ENCODE measurements at places on chromosomes 3 and 15.

DNA sequence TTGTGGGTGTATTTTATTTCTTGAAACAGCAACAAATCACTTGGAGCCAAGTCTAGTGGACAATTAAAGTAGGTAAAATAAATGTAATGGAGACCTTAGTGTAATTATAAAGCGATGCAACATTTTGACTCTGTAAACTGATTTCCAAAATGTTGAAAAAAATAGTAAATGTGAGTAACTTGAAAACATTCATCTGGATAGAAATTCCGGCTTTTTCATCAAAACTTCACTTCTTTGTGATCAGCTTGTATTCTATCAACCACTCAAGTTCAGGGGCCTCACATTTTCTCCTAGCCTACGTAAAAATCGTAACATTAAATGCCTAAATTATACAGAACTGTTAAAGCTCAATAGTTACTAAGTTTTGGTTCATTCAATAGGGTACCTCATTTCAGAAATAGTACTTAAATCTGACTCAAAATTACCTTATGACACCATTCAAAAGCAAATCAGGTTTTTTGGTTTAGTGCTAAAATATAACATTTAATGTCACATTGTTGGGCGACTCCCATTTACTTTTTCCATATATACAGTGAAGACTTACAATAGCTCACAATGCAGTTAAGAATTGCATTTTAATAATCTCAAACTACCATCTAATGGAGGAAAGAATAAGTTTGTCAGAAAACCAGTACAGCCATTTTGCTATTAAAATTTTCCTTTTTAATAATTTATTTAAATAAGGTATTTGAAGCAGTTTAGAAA, 12.7 kb downstream of the CCNL1 start:
- DNase-seq: no peak

- no peak for DNase-seq
Measured at GRCh38 chr15:62951481-62951880, 91.1 kb upstream of the TPM1 start.

- DNase-seq: no peak
Measured at GRCh38 chr3:185225523-185225922, 28.3 kb downstream of the EHHADH start.

DNA sequence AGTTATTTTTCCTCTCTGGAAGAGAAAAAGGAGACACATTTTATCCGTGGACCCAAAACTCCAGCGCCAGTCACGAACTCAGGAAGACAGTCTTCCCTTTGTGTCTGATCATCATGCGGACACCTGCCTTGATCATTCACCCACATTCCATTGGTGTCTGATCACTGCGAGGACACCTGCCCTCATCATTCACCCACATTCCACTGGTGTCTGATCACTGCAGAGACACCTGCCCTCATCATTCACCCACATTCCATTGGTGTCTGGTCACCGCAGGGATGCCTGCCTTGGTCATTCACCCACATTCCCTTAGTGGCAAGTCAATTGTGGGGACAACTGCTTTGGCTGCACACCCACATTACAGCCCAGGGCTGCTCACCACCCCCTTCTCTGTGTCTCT, 148.9 kb downstream of the ROBO1 start:
- no peak for DNase-seq

GRCh38 chr15:94305133-94305532, 73.8 kb downstream of the MCTP2 start:
- DNase-seq: no peak

GRCh38 chr3:3516996-3517395, 282.2 kb upstream of the LRRN1 start:
- no peak for DNase-seq

GRCh38 chr3:182940266-182940808, 40.0 kb downstream of the DCUN1D1 start:
- no peak for DNase-seq

- no peak for DNase-seq
Measured at GRCh38 chr3:99637368-99638111, 854 bp upstream of the COL8A1 start.

GRCh38 chr15:25501828-25502446, 63.1 kb upstream of the UBE3A start:
- DNase-seq: no peak

DNA sequence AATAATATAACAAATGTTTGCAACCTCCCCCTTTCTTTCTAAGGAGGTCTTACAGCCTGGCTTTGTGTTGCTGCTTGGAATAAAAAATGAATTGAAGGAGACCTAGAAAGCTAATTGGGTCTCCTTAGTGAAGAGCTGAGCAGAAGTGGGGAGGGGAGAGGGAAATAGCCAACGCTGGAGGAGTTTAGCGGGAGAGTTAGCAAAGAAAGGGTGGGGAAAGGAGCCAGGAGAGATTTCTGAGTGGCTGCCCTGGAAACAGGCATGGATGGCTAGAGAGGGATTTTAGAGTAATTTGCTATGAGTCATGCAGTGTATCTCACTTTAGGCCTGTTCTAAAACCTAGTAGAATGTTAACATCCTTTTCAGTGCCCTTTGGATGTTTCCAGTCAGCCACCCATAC, 45.2 kb upstream of the PFN2 start:
- DNase-seq: no peak

DNA sequence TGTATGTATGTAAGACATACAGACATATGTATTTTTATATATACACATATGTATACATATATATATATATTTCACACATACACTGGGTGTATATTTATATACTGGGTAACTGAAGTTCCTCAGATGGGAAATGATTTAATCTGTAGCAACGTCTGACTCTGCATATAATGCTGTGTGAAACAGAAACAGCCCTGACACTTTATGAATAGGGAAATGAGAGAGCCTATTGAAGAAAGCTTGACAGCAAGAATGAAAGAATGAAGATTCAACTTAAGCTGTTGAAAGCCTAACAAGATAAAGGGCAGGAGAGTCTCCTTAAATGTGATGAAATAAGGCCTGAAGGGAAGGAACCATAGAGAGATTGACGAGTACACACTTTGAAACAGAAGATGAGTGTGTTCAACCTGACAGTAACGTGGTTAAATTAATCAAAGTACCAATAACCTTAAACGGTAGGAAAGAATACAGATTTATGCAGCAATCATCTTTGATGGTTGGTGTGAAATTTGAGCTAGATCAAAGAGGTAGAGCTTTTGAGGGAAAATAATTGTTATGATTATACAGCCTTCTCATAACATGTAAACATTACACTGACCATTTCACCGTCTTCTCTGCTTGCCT, 169.9 kb downstream of the MECOM start:
- DNase-seq: no peak

- no peak for DNase-seq
Measured at GRCh38 chr3:43769885-43770425, 79.2 kb downstream of the ABHD5 start.

GRCh38 chr3:119652306-119653033, 7.9 kb downstream of the POPDC2 start:
- DNase-seq: no peak

GRCh38 chr3:169410430-169410829, 253.1 kb downstream of the MECOM start:
- DNase-seq: no peak

DNA sequence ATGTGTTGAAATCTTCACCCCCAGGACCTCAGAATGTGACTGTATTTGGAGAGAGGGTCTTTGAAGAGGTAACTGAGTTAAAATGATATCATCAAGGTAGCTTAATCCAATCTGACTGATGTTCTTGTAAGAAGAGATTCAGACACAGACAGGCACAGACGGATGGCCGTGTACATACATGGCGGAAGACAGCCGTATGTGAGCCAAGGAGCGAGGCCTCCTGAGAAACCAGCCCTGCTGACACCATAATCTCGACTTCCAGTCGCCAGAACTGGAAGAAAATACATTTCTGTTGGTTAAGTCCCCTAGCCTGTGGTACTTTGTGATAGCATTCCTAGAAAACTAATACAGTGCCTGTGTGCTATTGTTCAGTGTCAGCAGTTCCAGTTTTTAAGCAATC, 73.6 kb downstream of the APBA2 start:
- DNase-seq: no peak

GRCh38 chr15:70770863-70771262, 7.5 kb upstream of the UACA start:
- DNase-seq: no peak

DNA sequence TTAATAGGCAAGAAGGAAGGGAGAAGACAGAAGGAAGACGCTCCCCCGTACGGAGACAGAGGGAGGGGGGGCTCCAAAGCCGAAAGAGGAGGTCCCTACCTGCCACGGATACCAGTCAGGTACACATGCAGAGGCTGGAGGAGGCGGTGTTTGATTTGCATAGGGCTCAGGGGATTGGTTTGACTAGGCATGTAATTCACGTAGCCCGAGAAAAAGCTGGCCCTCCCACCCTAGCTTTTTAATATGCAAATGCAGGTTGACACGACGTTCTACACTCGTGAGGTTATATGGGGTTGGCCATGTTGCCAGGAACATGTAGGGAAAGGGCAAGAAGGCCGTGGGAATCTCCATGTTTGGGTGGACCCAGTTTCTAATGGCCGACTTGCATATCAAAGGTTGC, 29.8 kb downstream of the ZNF592 start:
- no peak for DNase-seq

DNA sequence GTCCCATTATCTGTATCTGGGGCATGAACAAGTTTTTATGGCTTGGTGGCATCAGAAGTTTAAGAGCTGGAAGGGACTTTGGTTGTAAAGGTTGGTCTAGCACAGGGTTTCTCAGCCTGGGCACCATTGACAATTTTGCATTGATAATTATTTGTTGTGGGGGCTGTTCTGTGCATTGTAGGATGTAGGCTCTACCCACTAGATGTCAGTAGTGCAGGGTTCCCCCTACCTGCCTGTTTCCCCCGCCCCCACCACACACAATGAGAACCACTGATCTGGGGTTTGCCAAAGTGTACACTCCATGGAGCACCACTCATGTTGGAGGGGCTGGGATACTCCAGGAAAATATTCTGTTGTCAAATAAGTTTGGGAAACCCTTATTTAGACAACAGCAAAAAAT, 42.7 kb downstream of the PLCL2 start:
- no peak for DNase-seq

DNA sequence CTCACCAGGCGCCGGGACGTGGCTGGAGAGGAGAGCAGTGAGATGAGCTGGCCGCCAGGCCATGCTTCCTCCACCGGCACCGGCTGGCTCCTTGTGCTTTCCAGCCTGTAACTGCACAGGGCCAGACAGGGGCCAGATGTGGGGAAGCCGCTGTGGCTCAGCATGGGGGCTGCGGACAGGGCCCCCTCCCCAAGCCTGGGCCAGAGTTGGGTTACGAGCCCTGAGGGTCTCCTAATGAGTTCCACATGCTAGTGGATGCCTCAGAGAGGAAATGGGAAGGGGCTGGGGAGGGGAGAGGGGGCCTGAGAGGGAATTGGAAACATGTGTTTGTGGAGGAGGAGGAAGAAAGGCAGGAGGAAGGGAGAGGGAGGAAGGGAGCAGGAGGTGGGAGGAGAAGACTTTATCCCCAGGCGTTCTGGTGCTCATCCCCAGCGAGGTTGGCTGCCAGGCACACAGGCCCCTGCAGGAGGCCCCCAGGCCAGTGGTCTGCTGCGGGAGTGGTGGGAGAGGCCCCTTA, 11.7 kb upstream of the DUSP7 start:
- DNase-seq: no peak

DNA sequence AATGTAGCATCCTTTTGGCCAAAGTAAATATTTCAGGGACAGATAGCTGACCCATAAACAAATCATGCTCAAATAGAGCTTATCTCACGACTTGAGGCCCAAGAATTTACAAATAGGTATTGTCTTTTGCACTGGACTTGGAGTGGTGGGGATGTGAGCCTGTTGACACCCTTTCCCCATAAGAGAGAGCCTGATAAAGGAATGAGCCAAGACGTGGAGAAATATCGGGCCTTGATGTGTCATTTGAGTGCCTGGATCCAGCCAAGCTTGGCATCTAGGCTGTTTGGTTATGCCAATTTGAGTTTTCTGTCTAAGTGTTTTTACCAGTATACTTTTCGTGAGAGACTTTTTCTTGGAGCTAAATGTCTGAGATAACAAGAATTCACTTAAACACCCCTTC, 112.9 kb upstream of the RGMA start:
- DNase-seq: no peak

DNA sequence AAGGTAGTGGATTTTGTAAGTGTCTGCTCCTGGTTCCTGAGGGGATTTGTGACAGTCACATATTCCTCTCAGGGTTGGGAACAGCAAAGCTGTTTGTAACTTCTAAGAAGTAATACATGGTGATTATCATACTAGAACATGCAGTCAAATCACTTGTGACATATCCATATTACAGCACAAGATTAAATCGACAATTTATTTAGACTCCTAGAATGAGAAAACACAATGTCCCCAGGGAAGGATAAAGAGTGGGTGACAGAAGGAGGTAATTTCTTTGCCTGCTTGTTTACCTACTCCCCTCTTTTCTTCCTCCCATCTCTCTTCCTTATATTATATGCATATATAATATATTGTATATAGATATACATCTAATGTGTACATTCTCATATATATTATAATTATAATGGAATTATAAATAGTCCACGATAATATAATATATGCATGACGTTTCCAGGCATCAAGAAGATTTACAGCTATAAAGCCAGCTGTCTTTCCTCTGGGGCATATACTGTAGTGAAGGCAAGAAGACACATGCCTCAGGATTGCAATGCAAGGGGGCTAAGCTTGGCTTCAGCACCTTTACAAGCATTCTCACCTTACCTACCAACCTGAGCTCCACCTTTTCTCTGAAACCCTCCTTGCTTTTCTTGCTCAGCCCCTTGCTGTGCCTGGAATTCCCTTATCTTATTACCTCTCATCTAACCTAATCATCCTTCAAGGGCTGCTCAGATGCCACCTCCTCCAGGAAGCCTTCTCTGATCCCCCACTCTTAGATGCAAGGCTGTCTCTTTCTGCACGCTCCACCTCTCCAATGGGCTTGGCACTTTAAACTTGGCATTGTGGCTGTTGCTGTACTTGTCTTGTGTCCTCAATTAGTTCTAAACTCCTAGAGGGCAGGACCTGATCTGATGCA, 73.1 kb upstream of the PIAS1 start:
- DNase-seq: no peak

DNA sequence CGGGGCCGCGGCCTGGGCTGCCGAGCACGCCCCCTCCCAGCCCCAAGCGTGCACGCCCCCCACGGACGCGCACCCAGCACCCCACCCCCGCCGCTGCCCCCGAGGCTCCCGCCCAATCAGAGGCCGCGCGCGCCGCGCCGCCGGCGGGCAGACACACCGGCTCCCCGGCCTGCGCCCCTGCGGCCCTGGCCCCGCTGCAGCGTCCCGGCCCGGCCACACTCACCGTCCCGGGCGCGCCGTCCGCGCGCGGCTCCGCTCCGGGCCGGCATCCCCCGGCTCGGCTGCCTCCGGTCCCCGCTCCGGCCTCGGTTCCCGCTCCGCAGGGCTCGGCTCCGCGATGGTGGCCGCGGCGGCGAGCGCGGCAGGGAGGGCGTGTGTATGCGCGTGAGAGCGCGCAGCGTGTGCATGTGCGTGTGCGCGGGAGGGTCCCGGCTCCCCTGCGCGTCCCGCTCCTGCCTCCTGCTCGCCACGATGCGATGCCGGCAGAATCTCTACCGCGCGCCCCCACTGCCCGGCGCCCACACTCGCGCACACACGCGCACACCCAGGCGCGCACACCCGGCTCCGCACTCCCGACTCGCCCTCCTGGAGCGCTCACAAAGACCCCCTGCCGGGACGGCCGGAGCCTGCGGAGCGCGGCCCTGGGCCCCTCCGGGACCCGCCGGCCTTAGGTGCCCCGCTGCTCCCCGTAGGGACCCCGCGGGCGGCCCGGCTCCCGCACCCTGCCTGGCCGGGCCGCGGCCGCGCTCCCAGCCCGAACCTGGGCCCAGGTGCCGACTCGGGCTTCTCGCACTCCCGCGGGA, 186.5 kb upstream of the LINGO1 start:
- DNase-seq: no peak

- no peak for DNase-seq
Measured at GRCh38 chr3:37453393-37454389, 279.3 kb upstream of the LRRFIP2 start.

All from hematopoietic multipotent progenitor cell treated with erythropoietin and hydrocortisone succinate and interleukin-3 and kit ligand, for 15 days (in vitro differentiated cells).